ENCODE measurements at places on chromosomes 6 and 20.

- no peak overlapping the region for H3K4me3 ChIP-seq
- H3K4me1 ChIP-seq: peaks cover under 1% of the 10 kb centered on the region
- no peak overlapping the region for H3K27ac ChIP-seq
- no peaks in the 10 kb centered on the region for H3K27me3 ChIP-seq
These were observed 1.9 kb downstream of the GCNT2 start for GRCh38 chr6:10522929-10523573.

- no peaks in the 10 kb centered on the region for H3K27me3 ChIP-seq
- H3K36me3 ChIP-seq: peaks cover 31% of the 10 kb centered on the region
These were observed 50.9 kb downstream of the BTBD9 start for GRCh38 chr6:38588631-38589366.

- no peaks in the 10 kb centered on the region for H3K36me3 ChIP-seq
- DNase-seq: no peak
- no peak overlapping the region for H3K27ac ChIP-seq
- H3K27me3 ChIP-seq: peaks cover 3% of the 10 kb centered on the region
- no peaks in the 10 kb centered on the region for H3K4me1 ChIP-seq
These were observed 33.7 kb upstream of the GPR6 start for GRCh38 chr6:109944448-109944847.

DNA sequence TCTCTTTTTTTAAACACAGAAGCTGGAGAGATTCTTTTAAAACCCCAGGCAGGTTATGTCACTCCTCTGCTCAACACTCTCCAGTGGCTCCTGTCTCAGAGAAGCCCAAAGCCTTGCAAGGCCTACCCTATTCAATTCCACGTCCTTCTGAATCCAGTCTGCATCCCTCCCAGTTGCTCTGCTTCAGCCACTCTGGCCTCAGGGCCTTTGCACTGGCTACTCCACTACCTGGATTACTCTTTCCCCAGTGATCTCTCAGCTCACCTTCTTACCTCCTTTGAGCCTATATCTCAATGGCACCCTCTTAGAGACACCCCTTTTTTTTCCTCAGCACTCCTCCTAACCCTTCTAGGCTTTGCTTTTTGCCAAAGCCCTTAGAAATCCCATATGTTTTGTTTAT lies 185.8 kb downstream of the CLIC5 start:
- DNase-seq: no peak
- H3K27ac ChIP-seq: no peak overlapping the region
- peaks cover 9% of the 10 kb centered on the region for H3K4me1 ChIP-seq
- H3K36me3 ChIP-seq: no peaks in the 10 kb centered on the region
- H3K4me3 ChIP-seq: no peak overlapping the region
